A375 (cell line): ENCODE measurements at places on chromosomes 3 and 15. TPM values are rescaled to one million over a fixed set of nuclear protein-coding genes. Genes with fewer than 3 reads are reported as not detected.

The SIDT1 gene
- not detected in 2 replicates for total RNA-seq

The RBMS3 gene
- total RNA-seq: 22.9 and 32.9 TPM in 2 replicates

The TMEM207 gene
- total RNA-seq: not detected in 2 replicates

The AMT gene
- total RNA-seq: 1.8 and 2.0 TPM in 2 replicates

The CYP11A1 gene
- total RNA-seq: 0.77 and 2.0 TPM in 2 replicates

The LARP6 gene
- 122 and 163 TPM in 2 replicates for total RNA-seq

The TRPC1 gene
- 5.9 and 10.6 TPM in 2 replicates for total RNA-seq

The BHLHE40 gene
- 61.1 and 69.3 TPM in 2 replicates for total RNA-seq

The SERPINI2 gene
- not detected in 2 replicates for total RNA-seq

The KNG1 gene
- not detected in 2 replicates for total RNA-seq

The IGSF10 gene
- total RNA-seq: 0.32 and 0.38 TPM in 2 replicates

The HLTF gene
- 36.9 and 39.1 TPM in 2 replicates for total RNA-seq

The CLN6 gene
- 31.0 and 33.9 TPM in 2 replicates for total RNA-seq

The REC114 gene
- total RNA-seq: not detected in 2 replicates

The SCN11A gene
- total RNA-seq: not detected in 2 replicates

The OXSR1 gene
- total RNA-seq: 39.6 and 40.4 TPM in 2 replicates
